Uterus (tissue), 4 donors: ENCODE measurements at places on chromosomes 6 and 20. TPM values are rescaled to one million over a fixed set of nuclear protein-coding genes. Genes with fewer than 3 reads are reported as not detected.
A peak's percentile ranks its signal among the peaks of the same experiment; 100 is the strongest.

DNA sequence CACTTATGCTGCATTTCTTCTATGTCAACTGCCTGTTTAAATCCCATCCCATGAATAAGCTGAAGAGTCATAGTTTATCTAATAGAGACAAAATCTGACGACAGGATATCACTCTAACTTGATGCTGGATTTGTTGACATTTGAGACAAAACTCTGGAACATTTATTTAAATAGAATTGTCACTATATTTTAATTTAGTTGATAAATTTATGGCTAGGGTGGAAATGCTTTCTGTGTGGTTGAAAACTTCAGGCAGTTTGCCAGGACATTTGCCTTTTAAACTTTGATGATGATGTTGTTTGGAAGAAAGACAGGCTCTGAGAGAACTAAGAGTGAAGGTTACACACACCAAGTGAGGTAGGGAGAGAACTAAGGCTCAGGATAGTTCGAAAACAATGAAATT, 68.1 kb downstream of the GJA1 start:
- H3K4me1 ChIP-seq: no peaks in the 10 kb centered on the region
- H3K4me3 ChIP-seq: no peak overlapping the region
- H3K27me3 ChIP-seq: no peaks in the 10 kb centered on the region

ACOT13 gene
- 10.0 TPM for total RNA-seq

DNA sequence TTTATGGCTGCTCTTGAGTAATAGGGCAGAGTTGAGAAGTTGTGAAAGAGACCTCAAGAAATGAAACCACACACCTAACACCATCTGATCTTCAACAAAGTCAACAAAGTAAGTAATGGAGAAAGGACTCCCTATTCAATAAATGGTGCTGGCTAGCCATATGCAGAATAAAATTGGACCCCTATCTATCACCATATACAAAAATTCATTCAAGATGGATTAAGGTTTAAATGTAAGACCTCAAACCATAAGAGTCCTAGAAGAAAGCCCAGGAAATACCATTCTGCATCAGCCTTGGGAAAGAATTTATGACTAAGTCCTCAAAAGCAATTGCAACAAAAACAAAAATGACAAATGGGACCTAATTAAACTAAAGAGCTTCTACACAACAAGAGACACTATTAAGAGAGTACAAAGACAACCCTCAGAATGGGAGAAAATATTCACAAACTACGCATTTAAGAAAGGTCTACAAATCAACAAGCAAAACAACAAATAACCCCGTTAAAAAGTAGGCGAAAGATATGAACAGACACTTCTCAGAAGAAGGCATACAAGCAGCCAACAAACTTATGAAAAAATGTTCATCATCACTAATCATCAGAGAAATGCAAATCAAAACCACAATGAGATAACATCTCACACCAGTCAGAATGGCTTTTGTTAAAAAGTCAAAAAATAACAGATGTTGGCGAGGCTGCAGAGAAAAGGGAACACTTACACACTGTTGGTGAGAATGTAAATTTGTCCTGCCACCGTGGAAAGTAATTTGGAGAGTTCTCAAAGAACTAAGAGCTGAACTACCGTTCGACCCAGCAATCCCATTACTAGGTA, 4.0 kb downstream of the MAP3K5 start:
- H3K4me1 ChIP-seq: no peaks in the 10 kb centered on the region
- H3K36me3 ChIP-seq: no peaks in the 10 kb centered on the region
- no peak for DNase-seq
- no peak overlapping the region for H3K4me3 ChIP-seq
- no peak overlapping the region for H3K27ac ChIP-seq

ABHD16B gene
- total RNA-seq: not detected

DNA sequence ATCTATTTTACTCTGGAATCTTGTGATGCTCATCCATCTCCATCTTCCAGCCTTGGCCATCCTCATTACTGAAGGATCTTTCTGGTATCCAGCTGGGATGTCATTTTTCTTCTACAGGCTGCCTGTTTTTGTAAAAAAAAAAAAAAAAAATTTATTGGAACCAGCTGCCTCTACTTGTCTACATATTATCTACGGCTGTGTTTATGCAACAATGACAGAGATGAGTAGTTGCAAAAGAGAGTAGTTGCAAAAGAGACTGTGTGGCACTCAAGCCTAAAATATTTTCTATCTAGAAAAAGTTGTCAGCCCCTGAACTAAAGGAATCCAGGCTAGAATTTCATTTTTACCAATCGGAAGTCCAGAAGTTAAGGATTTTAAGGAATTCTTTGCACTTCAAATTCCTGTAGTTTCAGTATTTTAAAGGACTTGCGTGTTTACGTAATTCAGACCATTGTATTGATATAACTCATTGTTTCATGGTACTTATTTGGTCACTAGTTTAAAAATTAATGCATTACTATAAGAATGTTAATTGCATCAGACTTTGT, 38.6 kb upstream of the PLCG1 start:
- H3K27ac ChIP-seq: no peak overlapping the region
- no peaks in the 10 kb centered on the region for H3K27me3 ChIP-seq
- H3K36me3 ChIP-seq: no peaks in the 10 kb centered on the region
- no peak for DNase-seq

DNA sequence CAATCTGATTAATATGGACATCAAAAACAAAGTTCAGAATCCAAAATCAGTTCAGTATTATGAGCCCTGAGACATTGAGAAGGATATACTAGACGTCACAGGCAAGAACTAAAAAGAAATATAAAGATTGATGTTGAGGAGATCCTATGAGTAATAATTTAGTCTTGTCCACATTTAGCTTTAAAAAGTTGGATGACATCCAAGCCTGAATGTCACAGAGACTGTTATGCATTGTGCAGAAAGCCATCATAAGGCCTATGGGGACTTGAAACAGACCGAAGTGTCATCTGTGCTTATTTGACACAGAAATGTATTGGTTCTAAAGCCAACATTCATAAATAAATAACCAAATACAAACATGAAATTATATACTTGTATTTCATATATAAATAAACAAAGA, 581.8 kb upstream of the MMS22L start:
- H3K27ac ChIP-seq: no peak overlapping the region
- H3K4me1 ChIP-seq: no peaks in the 10 kb centered on the region
- no peaks in the 10 kb centered on the region for H3K27me3 ChIP-seq
- H3K4me3 ChIP-seq: no peak overlapping the region
- DNase-seq: no peak

DNA sequence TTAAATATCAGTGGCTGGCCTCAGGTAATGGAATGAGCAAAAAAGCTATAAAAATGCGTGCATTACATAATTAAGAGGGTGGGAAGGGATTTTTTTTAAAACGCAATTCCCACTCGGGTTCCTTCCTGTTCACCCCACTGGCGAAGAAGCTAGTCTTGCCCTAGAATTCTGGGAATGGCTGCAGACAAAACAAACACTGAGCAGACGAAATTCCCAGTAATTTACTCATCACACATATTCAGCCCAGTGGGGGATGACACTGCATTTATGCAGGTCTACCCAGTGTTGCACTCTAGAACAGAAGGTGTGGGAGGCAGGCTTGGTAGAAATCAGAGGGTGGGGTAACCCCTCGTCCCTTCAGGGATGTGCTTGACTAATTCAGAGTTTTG, 2695.0 kb upstream of the DEFB115 start:
- H3K27ac ChIP-seq: no peak overlapping the region
- H3K27me3 ChIP-seq: no peaks in the 10 kb centered on the region
- H3K4me1 ChIP-seq: no peaks in the 10 kb centered on the region
- H3K36me3 ChIP-seq: no peaks in the 10 kb centered on the region
- no peak overlapping the region for H3K4me3 ChIP-seq

DNA sequence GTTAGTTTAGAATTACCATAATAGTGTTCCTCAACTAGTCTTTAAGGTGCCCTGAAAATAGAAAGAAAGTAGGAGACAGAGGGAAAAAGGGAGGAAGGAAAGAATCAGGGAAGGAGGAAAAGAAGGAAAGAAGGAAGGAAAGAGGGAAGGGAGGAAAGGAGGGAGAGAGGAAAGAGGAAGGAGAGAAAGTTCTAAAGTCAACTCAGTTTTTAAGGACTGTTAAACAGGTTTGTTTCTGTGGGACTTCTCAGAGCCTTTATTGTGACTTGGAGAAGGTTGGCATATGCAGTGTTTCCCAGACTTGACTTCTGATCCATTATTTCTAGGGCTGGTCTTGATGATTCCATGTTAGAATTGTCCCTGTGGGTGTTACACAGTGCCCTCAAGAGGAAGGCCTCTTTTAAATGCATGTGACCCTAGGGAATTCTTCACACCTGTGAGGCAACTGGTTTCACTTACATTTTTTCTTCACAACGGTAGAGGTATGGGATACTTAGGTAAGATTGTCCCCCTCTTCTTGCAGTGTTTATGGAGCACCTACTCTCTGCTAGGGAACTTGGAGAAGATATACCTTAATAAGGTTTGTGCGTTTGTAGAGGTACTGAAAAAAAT, 132.7 kb upstream of the GMDS start:
- no peaks in the 10 kb centered on the region for H3K27me3 ChIP-seq
- no peak for DNase-seq
- no peaks in the 10 kb centered on the region for H3K4me1 ChIP-seq
- H3K27ac ChIP-seq: no peak overlapping the region

- H3K27me3 ChIP-seq: no peaks in the 10 kb centered on the region
- H3K4me1 ChIP-seq: no peaks in the 10 kb centered on the region
- no peak overlapping the region for H3K27ac ChIP-seq
- no peak overlapping the region for H3K4me3 ChIP-seq
Measured at GRCh38 chr6:54291146-54291545, 17.1 kb upstream of the TINAG start.

DNA sequence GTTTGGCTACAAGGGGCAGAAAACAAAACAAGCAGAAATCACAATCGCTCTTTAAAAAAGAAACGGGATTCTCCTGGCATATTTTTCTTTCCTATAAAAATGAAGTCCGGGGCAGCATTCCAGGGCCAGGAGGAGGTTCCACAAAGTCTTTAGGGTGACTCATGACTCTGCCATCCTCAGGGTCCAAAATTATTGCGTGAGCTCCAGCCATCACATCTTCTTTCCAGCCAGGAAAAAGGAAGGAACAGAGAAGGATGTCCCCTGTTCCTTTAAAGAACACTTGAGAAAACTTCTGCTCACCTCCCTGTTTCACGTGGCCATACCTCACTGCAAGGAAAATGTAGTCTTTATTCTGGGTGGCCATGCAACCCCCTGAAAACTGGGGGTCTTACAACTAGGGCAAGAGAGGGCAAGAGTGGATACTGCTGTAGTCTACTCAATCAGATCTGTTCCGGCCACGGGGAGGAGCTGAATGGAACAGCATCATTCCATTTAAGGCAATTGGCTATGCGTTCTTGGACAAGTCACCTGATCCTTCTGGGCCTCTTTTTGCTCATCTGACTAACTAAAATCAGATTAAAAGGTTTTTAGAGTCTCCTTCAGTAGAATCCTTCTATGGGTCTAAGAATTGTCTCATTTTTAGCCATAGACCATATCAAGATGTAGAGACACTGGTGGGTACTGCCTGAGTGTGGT, 49.4 kb downstream of the CTCFL start:
- H3K36me3 ChIP-seq: no peaks in the 10 kb centered on the region

DNA sequence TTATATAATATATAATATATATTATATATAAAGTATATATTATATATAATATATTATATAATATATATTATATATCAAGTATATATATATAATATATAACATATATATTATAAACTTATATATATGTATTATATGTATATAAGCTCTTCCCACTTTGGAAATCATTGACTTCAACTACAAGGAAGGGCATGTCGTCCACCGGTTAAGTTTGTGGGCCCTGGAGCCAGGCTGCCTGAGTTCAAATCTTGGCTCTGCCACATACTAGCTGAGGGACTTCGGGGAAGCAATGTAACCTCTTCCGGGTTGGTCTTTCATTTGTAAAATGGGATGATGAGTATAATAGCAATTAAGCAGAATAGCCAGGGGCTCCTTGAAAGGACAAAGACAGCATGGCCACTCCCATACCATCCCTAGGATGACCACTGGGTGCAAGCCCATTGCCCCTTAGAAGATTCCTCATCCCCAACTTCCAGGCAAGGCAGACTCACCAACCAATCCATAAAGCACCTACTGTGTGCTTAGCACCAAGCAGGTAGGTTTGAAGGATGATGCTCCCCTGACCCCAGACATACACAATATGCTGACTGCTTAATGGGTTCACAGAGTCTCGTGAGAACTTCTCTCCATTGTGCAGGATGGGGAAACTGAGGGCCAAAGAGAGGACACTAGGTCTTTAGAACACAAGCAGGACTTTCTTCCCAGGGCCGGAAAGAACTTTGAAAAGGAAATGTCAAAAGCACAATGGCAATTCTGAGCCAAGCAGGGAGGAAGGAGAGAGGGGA, 163.2 kb downstream of the MRPL14 start:
- no peaks in the 10 kb centered on the region for H3K4me1 ChIP-seq
- no peak overlapping the region for H3K4me3 ChIP-seq
- no peaks in the 10 kb centered on the region for H3K27me3 ChIP-seq
- no peak for DNase-seq

- peak; percentile 36 for DNase-seq
- H3K36me3 ChIP-seq: no peaks in the 10 kb centered on the region
- no peaks in the 10 kb centered on the region for H3K4me1 ChIP-seq
- H3K27ac ChIP-seq: peak overlapping the region; percentile 67
- H3K27me3 ChIP-seq: no peaks in the 10 kb centered on the region
Measured at GRCh38 chr20:44309763-44310663, 989 bp downstream of the FITM2 start.

LINC00237 gene
- not detected for total RNA-seq

DNA sequence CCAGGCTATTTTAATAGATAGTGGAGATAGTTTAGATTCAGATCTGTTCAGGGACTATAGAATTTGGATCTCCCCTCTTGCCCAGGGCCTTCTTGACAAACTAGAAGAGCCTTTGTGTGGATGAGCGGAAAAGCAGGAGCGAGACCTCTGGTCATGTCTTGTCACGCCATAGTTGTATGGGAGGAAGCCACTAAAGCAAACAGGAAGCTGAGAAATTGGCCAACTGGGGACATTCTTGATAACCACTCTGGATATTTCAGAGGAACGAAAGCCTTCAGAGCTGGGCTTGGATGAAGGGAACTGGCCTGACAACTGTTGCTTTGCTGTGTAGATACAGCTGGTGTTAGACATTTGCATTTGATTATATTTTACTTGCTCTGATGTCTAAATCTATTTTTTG, 54.1 kb upstream of the EXOC2 start:
- H3K36me3 ChIP-seq: no peaks in the 10 kb centered on the region
- no peaks in the 10 kb centered on the region for H3K27me3 ChIP-seq
- H3K4me3 ChIP-seq: no peak overlapping the region
- DNase-seq: no peak
- no peak overlapping the region for H3K27ac ChIP-seq
- H3K4me1 ChIP-seq: no peaks in the 10 kb centered on the region

- no peaks in the 10 kb centered on the region for H3K4me1 ChIP-seq
- DNase-seq: no peak
- no peaks in the 10 kb centered on the region for H3K27me3 ChIP-seq
- H3K27ac ChIP-seq: no peak overlapping the region
- no peaks in the 10 kb centered on the region for H3K36me3 ChIP-seq
- H3K4me3 ChIP-seq: no peak overlapping the region
Measured at GRCh38 chr6:111715321-111715720, 109.6 kb upstream of the TRAF3IP2 start.
